Effector memory CD4-positive, alpha-beta T cell (primary cell): ENCODE measurements at places on chromosomes 7 and 10.

- no peak for DNase-seq
Observed at GRCh38 chr10:123997486-123998196, 95.8 kb downstream of the CHST15 start.

GRCh38 chr10:82190432-82191260, 315.7 kb downstream of the NRG3 start:
- no peak for DNase-seq

DNA sequence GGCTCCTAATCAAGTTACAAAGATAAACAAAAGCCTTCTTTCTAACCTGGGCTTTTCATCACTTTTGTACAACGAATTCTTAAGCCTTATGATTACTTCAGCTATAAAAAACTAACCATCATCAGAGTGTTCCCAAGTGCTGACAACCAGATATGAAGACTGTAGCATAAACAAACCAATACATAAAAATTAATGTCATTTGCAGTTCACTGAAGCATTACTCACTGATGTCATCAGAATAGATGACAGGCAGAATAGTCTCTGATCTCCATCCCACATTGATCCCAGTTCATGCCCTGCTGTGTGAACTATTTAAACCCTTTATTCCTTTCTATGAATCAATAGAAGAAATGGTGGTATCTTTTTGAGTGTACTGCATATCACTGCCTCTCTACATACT, 84.4 kb downstream of the DNAJC1 start:
- DNase-seq: no peak

DNA sequence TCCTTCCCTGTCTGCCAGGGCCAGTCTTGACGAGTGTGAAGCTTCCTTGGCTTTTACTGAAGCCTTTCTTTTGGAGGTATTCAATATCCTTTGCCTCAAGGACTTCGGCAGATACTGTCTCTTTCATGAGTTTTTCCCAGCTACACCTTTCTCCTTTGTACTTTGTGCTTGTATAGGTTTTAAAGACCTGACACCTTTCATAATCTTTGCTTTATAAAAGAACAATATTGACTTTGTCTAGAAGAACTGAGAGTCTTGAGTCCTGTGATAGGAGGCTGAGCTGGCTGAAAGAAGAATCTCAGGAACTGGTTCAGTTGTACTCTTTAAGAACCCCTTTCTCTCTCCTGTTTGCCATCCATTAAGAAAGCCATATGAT, 41.3 kb upstream of the CC2D2B start:
- DNase-seq: no peak

DNA sequence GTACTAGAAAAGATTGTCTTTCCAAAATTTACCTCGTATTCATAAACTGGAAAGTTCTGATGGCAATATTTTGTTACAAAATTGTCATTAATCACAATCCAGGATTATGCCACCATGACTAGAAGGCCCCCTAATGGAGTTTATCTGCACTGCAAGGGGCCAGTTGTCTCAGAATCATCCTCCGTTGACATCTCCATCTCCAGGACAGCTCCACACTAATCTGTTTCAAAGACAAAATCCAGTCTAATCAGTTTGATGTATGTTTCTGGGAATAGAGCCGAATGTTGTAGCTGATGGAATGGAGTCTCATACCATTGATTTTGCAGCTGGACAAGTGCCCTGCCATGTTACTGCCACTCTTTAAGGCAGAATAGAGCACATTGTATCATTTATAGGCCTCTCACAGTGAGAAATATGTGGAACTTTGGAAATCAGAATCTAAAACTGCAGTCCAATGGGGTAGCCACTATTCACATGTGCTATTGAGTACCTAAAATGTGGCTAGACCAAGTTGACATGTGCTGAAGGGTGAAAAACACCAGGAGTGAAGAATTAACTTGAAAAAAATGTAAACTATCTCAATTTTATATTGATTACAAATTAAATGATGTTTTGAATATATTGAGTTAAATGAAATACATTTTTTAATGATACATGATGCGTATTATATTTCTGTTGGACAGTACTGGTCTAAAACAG, 38.3 kb upstream of the TOMM7 start:
- no peak for DNase-seq

DNA sequence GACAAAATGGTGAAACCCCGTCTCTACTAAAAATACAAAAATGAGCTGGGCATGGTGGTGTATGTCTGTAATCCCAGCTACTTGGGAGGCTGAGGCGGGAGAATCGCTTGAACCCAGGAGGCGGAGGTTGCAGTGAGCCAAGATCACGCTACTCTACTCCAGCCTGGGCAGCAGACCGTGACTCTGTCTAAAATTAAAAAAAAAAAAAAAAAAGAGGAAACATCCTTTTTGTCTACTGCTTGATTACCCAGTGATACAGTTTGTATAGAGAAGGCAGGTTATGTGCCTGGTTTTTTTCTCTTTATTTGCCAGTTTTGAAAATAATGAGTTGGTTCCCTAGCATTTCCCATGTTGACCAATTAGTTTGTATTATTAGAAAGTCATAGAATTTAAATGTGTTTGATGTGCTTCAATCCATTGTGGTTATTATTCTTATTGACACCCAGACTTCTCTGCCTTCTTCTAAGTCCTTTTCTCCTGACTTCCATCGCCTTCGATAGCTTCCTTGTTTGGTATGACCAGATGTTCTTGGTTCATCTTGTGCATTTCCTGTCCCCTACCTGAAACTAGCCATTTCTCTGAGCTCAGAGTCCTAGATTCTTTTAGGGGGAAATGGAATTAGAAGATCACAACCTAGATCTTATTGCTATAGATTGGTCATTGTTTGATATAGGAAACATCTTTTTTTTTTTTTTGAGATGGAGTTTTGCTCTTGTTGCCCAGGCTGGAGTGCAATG, 43.2 kb downstream of the VKORC1L1 start:
- no peak for DNase-seq

- DNase-seq: no peak
Observed at GRCh38 chr7:81415181-81415580, 354.7 kb downstream of the HGF start.

- no peak for DNase-seq
Observed at GRCh38 chr10:69434169-69434568, 17.1 kb upstream of the TSPAN15 start.
